NCI-H226 (cell line): ENCODE measurements at places on chromosomes 5 and 9.

DNA sequence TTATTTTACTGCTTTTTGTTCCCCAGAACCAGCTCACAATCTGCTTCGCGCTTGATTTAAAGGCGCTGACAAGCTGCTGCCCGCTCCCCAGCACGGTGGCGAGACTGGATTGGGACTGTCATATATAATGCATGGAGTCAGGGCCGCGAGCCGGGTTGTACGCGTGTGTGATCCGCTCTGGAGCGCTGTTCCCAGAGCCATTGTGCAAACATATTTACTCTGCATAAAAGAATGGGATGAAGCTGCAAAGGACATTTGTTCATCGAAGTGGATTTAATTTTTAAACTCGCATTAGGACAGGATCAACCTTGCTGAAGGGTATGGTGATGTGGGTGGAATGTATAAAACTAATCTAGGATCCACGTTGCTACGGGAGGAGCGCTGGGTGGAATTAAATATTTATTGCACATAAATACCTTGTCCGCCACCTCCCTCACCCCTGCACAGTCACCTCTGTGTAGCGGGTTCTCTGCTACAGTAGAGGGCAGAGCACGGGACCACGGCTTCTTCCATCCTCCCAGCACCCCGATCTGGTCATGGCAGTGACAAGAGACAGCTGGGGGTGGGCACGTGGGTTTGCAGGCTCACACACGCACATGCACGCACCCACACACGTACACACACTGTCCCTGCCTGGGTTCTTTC is 18.1 kb upstream of the FCN1 start:
- DNase-seq: no peak

GRCh38 chr5:124050120-124050770 is 538.3 kb downstream of the CSNK1G3 start:
- DNase-seq: no peak

DNA sequence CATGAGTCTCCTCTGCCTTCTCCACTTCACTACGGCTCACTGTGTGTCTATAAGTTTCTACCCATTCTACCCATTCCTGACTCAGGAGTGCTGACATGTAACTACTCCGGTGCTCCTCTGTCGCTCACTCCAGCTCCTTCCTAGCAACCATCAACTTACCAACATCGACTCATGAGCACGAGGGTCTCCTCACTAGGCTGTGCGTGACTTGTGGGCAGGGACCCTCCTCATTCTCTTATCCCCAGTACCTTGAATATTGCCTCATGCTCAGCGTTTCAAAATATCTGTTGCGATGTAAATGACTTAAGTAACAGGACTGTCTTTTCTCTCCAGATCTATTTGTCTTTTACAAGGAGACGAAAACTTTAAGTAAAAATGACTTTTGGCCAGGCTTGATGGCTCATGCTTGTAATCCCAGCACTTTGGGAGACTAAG is 73.1 kb downstream of the BASP1 start:
- DNase-seq: no peak

DNA sequence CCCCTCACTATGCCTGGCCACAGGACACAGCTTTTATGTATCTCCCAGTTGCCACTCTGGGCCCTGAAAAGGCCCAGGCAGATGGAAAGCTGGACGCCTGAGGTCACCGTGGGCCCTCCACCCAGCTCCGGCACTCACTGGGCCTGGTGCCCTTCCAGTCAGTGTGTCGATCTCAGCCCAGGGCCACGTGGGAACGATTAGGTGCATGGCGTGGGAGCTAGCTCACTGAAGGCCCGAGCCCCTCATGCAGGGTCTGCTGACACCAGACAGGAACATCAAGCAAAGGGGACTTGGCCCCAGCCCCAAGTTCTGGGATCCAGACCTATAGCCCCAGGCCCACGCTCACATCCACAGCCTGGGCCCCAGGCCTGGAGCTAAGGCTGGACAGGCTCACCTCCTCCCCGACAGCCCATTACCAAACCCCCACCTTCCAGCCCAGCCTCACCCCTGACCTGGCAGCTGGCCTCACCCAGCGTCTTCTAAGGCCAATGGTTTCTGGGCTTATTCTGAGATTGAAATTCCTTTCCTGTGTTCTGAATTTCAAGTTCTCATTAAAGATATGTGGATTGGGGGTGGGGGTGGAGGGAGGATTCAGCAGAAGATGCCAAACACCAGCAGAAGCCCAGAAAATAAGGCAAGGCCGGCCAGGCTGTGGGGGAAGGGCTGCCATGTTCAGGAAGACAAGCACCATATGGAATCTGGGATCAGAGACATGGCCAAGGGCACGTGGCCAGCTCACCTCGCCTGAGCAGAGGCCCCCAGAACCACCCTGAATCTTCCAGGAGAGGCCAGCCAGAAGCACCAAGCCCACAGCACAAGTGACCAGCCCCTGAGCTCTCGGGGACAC is 74.5 kb downstream of the ADAMTS2 start:
- DNase-seq: no peak

DNA sequence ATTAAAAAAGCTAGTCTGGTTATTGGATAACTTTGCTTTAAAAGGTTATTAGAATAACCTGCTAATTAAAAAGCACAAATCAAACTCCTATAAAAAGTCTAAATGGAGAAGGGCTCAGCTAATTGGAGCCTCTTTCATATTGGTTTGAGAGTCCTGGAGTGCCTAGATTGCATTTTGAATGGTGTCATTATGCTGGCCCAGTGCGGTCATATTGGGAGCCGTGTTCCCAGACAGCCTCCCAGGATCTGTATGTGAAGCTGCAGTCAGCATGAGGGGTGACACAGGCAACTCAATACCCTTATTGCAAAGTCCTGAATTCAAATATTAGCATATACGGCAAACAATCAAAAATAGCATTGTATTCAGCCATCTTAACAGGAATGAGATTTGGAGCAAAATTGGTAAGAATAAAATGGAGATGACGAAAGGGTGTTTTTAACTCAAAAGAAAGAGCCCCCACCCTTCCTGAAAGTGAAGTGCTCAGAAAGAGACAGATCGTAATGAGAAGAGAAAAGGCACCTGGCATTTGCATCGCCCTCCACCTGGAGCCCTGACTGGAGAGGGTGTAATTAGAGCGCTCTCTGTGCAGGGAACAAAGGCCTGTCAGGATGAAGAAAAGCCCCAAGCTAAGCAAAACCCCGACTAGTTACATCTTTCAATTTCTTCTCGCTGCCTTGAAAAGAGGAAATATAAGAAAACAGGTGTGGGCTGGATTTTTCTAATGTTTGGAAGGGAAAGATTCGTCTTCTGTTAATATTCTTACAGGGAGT is 621.0 kb upstream of the ADAMTS16 start:
- no peak for DNase-seq

DNA sequence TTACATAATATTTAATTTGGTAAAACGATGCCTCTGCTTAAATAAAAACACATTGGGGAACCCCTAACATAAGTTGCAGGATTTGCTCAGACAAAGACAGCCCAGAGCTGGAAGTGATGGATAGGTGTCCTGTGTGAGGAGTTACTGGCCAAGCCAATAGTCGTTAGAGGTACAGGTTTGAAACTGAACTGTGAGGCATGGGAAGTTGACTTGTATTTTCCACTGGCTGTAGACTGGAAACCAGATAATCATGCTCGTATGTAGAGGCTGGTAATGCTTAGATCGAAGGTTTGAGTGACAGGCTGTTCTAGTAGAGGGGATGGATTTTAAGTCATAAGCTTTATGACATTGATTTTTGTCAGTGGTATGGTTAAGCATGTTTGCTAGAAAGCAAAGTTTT is 24.8 kb downstream of the TEK start:
- no peak for DNase-seq

DNA sequence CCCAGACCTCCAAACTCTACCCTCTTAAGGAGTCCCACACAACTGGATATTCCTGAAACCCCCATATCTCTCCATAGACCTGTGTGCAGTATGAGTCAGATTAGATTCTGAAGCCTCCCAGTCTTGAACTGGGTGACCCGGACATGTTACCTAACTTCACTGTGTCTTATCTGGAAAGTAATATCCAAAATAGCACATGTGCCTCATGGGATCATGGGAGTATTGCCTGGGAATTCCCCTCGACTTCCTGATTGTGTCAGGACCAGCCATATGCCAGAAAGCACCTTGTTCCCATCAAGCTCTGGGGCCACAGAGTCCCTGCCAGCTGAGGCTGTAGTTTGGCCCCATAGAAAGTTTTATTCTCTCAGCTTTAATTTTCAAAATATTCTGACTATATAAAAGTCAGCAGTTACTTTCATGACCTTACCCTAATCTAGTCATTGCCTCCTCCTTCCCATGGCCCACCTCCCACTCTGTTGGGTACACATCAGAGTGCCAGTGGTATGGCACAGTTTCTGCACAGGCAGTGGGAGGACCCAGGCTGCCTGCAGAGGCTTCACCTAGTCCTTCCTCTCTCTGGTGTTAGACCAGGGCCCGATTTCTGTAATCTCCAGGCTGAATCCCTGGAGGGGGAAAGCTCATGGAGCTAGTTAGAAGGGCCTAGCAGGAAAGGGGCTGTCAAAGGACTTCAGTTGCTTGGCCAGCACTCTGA is 19.5 kb upstream of the B4GALT1 start:
- DNase-seq: peak; percentile 80

- no peak for DNase-seq
Measured at GRCh38 chr5:37034955-37035354, 158.4 kb downstream of the NIPBL start.

DNA sequence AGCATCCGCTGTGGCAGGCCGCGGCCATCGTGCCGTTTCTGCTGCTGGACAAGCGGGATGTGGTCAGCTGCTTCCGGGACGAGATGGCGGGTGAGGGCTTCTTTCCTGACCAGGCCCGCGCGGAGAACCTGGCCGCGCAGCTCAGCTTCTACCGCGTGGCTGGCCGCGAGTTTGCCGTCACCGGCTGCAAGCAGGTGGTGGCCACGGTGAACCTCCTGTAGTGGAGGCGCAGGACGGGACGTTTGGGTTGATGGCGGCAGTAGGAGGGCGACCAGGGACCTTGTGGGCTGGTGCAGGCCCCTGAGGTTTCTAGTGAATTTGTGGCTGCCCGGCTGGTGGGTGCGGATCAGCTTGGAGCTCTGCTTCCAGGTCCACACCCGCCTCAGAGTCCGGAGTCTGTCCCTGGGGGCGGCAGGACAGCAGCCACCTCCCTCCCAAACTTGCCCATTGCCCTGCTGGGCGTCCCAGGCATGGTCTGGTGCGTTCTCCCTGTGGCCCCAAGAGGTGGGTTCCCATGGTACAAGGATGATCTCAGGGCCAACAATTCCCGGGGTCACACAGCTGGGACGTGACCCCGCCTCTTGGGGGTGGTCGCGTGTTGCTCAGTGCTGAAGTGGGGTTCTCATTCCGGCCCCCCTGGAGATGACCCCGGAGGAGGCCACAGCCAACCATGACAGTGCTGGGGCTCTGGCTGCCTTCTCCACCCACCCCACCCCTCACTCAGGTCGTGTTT is 2.4 kb downstream of the TOR4A start:
- no peak for DNase-seq

DNA sequence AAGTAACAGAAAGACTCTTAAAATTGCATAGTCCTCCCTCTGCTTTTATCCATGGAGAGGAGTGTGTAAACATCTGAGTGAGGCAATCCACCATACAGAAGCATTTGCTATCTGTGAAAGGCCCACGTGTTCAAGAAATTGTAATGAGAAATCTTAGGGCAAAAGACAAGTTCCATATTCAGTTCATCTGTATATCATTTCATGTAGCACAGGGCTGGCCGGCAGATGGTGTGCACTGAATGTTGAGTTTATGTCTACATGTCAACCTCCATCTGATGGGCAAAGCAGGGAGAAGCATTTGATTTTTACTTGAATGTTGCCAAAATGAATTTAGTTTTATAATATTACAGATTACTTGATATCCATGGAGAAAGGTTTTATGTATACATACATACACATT is 179.5 kb upstream of the RAD23B start:
- no peak for DNase-seq
